ENCODE measurements at places on chromosomes 2 and 18.

GRCh38 chr2:35973737-35974132 lies 381.8 kb upstream of the CRIM1 start:
- DNase-seq, result no peak

DNA sequence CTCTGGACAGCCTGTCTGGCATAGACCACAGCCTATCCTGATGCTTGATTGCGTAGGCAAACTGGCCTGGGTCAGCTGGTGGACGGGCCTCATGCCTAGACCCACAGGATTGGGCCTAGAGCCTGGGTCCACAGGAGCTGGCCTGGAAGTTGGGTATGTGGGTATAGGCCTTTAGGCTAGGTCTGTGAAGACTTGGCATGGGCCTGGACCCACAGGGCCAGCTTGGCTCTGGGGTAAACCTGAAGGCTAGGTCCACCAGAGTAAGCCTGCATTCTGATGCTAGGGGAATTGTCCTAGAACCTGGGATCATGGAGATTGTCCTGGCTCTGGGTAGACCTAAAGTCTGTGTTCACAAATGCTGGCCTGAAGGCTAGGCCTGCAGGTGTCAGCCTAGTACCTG lies 1293.7 kb downstream of the CNTNAP5 start:
- DNase-seq, result no peak

GRCh38 chr2:143261986-143262385 lies 132.8 kb downstream of the ARHGAP15 start:
- no peak for DNase-seq

GRCh38 chr2:219907011-219907365 lies 279.6 kb downstream of the SLC4A3 start:
- DNase-seq, result no peak

DNA sequence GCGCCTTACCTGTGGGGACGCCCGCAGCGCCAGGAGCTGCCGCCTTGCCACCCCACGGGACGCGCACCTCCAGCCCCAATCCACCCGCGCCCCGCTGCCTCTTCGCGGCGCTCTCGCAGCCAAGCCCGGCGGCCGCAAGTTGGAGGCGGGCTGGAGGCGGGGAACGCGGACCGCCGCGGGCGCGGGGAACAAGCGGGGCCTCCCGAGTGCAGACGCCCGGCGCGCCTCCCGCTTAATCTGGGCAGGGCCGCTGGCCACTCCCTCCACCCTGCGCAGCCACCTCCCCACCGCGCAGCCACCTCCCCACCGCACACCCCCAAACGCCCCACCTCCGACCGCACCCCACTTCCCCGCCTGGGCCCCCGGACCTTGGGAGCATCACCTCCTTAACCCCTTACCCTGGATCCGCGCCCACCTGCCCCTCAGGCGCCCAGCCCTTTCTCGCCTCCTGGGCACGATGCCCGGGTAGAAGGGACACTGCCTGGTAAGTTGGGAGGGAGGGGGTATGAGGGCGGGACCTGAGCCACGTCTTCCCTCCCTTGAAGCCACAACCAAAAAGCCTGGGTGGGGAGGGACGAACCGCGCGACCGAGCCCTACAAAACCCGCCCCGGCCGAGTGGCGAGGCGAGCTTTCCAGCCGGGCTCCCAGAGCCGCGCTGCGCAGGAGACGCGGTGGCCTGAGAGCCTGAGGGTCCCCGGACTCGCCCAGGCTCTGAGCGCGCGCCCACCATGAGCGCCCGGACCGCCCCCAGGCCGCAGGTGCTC lies at the start of the genes COL4A3 and COL4A4:
Gene COL4A3, plus strand, starts transcription at position 627 of the 765 bp plus-strand sequence. Its CDS starts 103 bp downstream, at position 730.
Gene COL4A4, minus strand, starts transcription at position 208 of the 765 bp plus-strand sequence. CDS start 16,722 bp downstream, outside the sequence.
- DNase-seq, result no peak

DNA sequence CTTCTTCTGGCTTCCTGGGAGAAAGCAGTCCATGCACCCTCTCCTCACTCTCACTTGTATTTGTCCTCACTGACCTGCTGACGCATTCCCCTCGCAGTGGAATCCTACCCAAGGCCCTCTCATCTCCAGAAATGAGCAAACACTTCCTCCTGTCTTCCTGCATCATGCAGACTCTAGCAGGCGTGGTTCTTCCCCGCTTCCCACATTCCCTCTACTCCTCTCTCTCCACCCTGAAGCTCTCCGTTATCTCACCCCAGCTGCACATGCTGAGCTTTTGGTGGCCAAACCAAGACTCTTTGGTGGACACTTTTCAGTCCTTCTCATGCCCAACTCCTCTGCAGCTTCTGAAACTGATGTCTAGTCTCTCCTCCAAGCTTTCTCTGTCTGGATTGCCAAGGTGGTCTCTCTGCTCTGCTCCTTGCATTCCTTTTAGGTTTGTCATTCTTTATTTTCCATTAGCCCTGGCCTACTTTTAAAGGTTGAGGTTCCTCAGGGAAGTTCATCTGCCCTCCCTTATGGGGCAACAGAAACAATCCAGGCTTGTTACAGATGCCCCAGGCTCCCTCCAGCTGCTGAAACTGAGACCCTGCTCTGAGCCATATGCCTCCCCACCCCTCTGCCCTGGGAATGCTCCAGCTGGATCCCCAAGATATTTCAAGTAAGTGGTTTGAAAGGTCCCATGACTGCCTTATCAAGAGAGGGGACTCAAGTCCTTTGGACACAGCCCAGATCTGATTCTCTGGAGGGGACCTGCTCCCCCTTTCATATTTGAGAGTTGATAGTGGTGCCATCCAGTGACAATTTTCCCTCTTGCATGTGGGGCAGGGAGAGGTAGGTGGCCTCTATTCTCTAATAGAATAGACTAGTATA lies 835 bp upstream of the IL18RAP start:
- DNase-seq, result no peak

DNA sequence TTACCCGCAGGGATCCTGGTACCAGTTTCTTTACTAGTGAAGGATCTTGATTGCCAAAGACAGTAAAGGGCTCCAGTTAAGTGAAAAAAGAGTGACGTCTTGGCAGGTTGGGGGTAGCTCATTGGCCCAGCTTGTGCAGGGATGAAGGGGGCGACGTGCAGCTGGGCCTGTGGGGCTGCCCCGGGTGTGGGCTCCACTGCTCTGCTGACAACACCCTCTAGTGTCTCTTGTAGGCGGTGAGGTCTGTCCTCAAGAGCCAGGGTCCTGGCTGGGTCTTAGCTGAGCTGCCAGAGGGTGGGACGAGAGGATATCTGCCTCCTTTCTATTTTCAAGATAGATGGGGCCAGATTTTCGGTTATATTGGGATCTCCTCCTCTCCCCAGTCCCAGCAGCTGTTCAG lies 6.1 kb downstream of the ARHGEF4 start:
- DNase-seq, result no peak

DNA sequence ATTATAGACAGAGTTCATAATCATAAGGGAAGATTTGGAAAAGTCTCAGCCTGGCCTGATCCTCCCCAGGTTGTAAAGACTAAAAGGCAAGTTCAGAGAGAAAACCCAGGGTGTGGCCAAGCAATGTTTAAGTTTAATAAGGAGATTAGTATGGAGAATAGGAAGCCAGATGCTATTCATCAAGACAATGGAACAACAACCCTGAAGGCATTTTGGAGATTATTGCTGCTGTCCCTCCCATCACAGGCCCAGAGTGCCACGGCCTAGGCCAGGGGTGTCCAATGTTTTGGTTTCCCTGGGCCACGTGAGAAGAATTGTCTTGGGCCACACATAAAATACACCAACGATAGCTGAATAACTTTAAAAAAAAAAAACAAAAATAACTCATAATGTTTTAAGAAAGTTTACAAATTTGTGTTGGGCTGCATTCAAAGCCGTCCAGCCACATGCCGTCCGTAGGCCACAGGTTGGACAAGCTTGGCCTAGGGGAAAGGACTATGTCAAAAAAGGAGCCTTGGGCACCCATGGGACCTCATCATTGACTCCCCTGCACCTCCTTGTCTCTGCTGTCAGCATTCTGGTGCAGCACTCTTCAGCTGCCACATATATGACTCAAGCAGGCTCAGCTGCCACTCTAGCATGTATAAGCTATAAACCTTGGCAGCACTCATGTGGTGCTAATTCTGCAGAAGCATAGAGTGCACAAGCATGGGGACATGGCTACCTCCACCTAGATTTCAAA lies 20.8 kb downstream of the DPP4 start:
- no peak for DNase-seq

- DNase-seq, result no peak
These were observed 159.4 kb downstream of the NRXN1 start for GRCh38 chr2:50872543-50872942.

GRCh38 chr2:139142252-139142880 lies 362.2 kb upstream of the NXPH2 start:
- DNase-seq, result no peak

GRCh38 chr2:149143734-149144133 lies 105.2 kb downstream of the LYPD6B start:
- no peak for DNase-seq

DNA sequence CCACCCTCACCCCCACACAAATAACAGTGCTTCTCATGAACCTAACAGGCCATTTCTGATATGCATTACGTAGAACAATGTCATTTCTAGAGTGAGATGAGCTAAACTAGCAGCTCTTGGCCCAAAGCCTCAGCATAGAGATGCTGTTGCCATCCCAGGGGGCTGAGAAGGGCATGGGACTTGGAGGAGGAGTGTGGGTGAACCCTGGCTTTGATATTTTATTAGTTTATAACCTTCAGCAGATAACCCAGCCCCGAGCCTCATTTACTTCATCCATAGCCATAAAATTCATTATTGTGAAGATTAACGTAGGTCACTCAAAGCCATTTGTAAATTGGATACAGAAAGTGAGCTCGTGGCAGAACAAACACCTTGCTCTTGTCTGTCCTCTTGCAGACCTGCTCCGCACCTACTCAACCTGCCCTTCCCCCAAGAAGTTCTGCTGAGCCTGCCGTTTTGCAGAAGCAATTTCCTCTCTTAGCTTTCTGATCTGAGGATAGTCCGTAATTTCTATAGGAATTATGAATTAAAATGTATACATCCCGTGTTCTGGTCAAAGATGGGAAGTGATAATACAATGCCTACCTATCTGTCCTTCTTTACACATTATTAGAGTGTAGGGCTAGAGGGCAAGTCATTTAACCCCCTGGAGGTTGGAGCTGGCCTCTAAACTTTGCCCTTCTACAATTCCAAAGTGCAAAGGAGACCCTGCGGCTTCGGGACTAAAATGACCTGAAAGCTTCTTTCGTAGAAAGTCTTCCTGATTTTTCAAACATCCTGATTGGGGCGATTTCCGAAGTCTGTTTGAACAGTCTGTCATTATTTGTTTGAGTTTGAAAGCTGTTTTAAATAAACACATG lies 187.4 kb downstream of the BCL2 start:
- no peak for DNase-seq

DNA sequence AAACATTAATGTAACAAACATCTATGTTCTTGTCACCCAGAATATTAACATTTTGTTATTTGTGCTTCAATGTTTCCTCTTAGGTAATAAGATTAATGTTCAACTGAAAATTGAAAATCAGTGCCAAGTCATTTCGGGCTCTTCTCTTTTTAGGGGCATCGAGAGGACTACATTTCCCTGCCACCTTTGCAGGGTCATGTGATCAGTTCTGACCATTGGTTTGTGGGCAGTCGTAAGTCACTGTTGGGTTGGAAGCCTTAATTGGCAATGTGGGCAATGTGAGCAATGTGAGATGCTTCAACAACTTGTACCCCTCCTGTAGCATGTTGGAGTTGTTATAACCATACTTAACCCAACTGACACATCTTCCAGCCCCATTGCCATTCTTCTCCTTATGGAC lies 10.1 kb upstream of the CYRIA start:
- no peak for DNase-seq

DNA sequence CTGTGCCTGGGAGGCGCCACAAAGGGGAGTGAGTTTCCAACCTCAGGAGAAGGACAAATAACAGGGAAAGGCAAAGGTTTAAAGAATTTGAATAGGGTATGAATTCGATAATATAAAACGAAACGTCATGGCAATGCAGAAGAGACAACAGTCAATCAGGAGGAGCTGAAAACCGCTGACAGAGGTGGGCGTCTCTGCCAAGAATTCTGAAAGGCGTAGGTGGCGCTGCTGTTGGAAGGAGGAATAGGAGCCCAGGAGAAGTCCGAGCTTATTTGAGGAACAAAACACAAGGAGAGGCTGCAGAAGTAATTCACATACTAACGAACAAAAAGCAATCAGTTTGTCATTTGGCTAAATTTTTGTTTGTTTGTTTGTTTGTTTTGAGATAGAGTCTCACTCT lies 485.8 kb upstream of the POU3F3 start:
- no peak for DNase-seq

DNA sequence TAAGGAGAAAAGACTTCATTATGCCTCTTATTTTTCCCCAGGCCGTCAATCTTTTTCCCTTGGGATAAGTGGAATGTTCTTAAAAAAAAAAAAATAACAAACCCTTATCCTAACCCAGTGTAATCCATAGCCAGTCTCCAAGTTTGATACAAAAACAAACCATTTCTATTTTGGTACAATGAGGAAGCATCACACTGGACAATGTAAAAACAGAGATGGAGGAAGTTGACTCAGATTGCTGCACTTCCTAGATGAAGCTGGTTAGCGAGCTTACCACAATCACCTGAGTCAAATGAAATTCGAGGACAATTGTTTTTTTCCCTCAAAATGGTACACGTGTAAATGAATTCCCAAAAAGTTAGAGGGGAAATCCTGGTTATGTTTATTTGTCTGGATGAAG lies 259.7 kb downstream of the TCF4 start:
- no peak for DNase-seq

DNA sequence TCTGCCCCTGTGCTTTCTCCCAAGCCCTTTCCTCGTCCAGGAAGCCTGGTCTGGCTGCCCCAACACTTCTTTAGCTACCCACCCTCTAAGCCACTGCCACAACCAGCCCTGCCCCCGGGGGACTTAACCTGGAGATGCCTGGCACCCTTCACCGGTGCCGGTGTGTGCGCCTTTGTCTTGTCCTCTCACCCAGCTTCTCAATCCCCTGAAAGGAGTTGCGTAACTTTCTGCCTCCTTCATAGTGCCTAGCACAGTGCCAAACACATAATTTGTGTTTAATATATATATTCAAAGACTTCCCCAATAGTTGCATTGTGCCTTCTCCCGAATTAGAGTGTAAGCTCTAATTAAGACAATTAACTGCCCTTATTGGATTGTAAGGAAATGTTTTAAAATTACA lies 70.6 kb downstream of the ALK start:
- no peak for DNase-seq

- DNase-seq, result no peak
These were observed 211.0 kb upstream of the SIX2 start for GRCh38 chr2:45220227-45220626.

- no peak for DNase-seq
These were observed 7.6 kb downstream of the RFX8 start for GRCh38 chr2:101467306-101467705.

- no peak for DNase-seq
These were observed 72.6 kb downstream of the PLEKHM3 start for GRCh38 chr2:207952564-207953345.

GRCh38 chr2:241230435-241230834 lies 42.0 kb downstream of the ANO7 start:
- peak; percentile 50 for DNase-seq
